ENCODE measurements at places on chromosomes 4 and X.

GRCh38 chr4:27189683-27190082 is 329.0 kb downstream of the STIM2 start:
- no peak for DNase-seq

GRCh38 chrX:21947671-21948070 is 7.2 kb downstream of the SMS start:
- no peak for DNase-seq

- peak; percentile 73 for DNase-seq
Measured at GRCh38 chr4:118865091-118865708, 23.5 kb upstream of the SYNPO2 start.

DNA sequence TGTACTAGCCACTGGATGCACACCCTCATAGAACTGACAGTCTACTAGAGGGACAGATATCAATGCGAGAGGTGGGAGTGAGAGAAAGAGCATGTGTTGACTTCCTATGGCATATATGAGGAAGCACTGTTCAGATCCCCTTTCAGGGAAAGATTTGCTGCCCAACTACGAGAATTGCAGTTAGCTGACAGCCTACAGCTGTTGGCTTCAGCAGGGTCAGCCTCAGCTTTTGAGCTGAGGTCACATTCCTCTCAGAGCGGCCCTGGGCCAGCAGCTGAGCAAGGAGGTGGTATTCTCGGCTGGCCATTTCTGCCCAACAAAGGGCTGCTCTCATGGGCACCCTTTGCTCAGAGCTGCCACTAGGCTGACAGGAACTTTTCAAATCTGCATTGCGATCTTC is 580.2 kb downstream of the MID1IP1 start:
- peak; percentile 34 for DNase-seq

GRCh38 chr4:16669036-16669435 is 229.4 kb downstream of the LDB2 start:
- DNase-seq, result no peak

- DNase-seq, result no peak
Measured at GRCh38 chrX:78658845-78659744, at the start of gene RTL3. Gene RTL3 (minus strand): TSS chrX:78659328. CDS start chrX:78658420, 908 bp downstream.

- no peak for DNase-seq
Measured at GRCh38 chr4:138158746-138159297, 83.3 kb downstream of the SLC7A11 start.

GRCh38 chr4:119139311-119139710 is 3.7 kb downstream of the MYOZ2 start:
- DNase-seq, result no peak

- DNase-seq, result no peak
Measured at GRCh38 chrX:154058214-154058997, 38.7 kb upstream of the IRAK1 start.

GRCh38 chr4:66035701-66036100 is 365.4 kb upstream of the EPHA5 start:
- DNase-seq, result no peak

DNA sequence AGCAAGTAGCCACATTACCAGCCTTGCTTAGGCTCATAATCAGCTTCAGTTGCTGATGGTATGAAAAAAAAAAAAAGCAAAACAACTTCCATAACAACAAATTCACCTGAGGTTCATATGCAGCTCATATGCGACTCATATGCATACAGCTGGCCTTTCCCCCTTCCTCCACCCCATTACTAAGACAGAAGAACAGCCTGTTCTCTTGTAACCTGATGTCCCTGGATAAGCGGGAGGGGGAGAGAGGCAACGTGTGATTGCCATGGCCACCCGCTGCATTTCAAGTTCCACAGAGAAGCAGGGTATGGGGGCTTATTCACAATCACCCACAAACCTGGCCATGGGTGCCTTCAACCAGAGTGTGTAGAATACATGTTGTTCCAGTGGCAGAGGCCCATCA is 95.1 kb upstream of the DGKK start:
- no peak for DNase-seq

GRCh38 chr4:7358100-7358735 is 76.5 kb downstream of the PSAPL1 start:
- DNase-seq, result no peak

DNA sequence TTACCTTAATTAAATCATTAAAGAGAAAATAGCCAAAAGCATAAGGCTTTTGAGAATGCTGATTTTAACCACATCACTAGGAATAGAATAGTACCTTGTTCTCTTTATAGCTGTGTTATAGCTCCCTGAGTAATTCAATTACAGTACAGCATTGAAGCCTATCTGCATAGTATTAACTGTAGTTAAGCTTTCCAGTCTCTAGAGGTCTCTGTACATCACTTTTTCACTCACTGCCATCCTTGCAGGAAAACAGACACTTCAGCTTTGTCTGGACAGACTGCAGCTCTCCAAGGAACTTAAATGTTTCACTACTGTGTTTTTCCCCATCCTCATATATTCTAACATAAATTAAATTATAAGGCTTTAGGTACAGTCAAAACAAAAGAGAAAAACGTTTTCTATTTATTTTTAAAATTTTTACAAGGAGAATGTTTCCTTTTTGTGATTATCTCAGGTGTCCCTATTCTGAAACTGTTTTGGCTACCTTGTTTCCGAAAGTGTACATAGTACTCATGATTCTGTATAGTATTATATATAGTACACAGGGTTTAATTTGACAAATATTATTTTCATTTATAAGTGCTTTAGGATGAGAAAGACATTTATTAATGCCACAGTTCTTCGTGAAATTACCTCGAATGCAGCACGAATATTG is 407.9 kb downstream of the PCDH18 start:
- DNase-seq, result peak; percentile 4

DNA sequence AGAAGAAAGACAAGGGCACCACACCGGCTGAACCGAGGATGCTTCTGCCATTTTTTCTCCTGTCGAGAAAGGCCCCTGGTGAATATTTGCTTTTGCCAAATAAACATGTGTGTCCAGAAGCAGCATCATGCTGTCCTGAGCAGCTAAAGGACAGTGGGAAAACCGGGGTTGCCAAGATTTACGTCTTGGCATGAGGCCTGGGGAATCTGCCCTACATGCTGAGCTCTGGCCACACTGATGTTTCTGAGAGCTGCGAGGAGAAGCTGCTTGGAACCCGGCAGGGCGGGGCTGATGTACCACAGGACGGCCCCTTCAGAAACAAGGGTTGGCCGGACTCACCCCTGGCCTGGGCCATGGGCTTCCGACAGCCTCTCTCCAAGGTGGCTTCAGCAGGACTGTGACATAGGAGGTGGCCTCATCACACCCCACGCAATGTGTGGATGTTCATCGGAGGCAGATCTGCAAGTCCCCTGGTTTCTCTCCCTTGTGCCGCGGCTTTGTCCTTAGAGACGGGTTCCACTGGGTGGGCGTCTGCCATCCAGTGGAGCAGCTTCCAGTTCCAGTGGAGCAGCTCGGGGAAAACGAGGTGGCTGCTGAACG is 42.2 kb upstream of the SORCS2 start:
- no peak for DNase-seq

DNA sequence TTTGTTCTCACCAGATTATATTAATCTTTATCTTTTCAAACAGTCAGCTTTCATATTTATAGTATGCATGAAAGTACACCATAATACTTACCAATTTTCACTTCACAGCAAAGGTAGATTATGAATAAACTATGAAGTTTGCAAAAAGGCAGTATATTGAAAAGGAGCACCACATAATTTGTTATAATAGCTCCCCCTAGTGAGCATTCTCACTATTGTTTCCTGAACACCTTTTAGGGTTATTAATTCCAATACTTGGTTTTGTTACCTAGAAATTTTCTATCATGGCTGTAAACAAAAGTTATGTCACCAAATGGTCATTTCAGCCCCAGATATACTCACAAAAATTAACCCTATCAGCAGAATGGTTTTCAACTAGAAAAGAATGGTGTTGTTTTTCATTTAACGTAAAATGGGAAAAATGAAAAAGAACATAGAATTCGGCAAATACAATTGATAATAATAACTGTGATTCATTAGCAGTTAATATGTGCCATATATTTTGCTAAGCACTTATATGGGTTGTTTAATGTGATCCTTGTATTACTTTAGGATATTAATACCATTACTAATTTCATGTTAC is 30.2 kb upstream of the NKX6-1 start:
- DNase-seq, result no peak

GRCh38 chr4:115323106-115323707 is 209.8 kb upstream of the NDST4 start:
- DNase-seq, result no peak

DNA sequence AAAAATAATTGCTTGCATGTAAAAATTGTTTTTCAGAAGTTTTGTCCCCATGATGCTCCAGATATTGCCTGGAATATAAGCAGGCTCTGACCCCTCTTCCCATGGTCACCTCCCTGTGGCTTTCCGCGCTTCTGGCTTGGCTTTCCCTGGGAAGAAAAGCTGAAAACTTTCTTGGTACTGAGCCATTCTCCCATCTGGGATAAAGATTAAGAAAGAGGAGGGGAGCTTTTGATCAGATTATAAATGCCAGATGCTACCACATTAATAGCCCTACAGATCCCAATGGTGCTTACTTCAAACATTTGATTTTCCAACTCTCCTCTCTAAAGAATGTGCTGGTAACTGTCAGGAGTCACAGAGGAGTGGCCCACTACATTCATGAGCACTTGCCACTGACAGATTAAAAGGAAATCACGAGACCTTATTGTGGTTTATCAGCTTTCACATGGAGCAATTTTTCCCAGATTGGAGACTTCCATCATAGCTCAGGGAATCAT is 54.4 kb upstream of the GAB1 start:
- DNase-seq, result no peak

- no peak for DNase-seq
Measured at GRCh38 chrX:119343856-119344255, 55.3 kb upstream of the SLC25A43 start.

DNA sequence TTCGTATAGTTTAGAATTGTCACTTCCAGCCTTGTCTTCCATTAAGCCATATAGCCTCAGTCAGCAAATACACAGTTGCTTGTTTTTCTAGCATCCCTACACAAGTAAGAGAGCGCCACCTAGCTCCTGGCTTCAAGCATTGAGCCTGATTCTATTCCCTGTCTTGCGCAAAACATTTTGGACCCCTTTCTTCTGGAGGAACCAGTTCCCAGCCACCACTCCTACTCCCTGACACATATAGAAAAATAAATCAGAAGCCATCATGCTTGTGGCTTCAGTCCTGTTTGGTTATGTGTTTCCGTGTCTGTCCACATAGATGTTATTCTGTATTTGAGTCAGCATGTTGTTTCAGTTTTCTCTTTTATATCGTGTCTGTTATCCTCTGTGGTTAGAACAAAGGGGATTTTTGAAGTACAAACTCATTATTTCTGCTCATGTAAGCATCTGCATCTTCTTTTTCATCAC is 59.9 kb downstream of the GK start:
- DNase-seq, result peak; percentile 81

Measured in ELF-1 (cell line).